ENCODE measurements at places on chromosomes 13 and 19.

DNA sequence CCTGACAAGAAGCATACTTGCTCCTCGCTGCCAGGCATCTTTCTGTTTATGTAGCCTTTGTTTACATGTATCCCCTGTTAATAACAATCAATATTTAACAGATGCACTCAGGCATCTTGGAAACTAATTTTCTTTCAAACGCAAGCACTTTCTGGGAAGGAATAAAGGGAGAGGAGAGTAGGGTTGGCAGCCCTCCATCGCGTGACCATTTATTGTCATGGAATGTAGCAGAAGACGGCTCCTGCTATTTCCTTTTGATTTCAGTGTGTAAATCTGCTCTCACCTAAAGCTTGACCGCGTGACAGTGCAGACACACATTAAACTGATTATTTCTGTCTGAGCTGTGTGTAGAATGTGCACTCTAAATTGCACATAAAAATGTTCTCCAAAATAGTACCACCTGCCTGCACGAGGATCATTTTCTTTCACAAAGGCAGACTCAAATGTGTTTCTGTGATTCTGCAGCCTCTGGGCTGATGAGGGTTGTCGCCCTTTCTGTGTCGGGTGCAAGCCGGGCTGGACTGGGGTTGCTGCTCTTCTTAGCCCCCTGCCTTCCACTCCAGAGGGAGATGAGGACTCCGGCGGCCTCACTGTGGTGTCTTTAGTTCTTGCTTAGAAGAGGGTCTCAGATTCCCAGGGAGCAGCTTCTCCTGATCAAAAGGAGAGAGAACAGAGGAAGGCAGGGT lies 223.5 kb upstream of the MAB21L1 start:
- no peak for DNase-seq

DNA sequence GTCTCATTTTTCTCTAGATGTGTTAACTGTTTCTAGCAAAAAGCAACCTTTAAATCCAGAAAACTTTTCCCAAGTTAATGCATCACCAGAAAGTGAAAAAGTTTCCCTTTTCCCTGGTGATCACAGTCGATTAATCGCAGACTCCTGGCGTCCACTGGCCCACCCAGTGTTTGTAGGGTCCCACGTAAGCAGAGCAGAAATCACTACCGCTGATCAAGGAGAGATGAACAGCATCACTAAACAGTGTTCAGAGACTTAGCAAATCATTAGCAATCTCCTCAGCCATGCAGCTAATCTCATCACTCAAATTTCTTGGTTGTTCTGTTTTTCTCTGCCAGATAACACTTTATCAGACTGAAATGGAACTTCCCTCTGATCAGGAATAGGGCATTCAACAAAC lies 184.2 kb downstream of the EFNB2 start:
- DNase-seq = no peak

- no peak for DNase-seq
Measured at GRCh38 chr19:58154287-58154678, 3.7 kb upstream of the ZNF329 start.

DNA sequence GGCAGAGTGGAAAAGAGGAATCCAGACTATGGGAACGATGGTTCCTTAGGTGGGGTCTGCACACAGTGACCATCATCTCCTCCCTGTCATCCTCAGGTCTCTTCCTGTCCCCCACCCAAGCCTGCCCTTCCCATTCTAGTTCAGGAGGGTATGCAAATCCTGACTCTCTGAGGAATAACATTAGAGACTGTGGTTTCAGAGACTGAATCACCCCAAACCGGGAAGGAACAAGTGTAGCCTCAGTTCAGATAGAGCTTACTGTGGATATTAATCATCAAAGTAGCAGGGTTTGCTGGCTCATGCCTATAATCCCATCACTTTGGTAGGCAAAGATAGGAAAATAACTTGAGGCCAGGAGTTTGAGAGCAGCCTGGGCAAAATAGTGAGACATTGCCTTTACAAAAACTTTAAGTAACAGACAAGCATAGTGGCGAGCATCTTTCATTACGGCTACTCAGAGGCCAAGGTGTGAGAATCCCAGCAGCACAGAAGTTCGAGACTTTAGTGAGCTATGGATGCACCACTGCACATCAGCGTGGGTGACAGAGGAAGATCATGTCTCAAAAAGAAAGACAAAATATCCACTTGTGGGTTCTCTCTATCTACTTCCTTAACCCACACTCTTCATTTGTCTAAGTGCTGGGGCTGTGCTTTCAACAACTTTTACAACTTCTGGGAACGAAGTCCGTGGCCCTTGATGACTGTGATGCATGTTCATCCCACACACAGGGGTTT lies 19.3 kb upstream of the LGALS13 start:
- no peak for DNase-seq

DNA sequence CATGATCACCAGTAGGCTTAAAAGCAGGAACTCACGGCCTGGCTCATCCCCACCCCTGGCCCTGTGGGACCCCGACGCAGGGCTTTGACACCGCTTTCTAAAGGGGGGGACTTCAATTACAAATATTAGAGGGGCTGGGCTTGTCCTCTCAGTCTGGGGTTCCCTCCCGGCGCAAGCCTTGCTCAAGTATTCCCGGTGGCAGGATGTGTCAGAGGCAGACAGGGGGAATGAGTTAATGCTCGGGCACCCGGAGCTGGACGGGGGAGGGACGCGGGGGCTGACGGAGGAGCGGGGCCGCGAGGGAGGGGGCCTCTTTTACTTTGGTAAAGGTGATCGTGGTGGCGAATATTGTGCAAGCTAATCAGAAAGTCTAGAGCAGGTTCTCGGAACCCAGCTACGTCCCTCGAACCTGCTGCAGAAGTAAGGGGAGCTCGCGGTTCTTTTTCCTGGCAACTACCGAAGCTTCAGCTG lies 1.1 kb downstream of the FGF14 start:
- no peak for DNase-seq

DNA sequence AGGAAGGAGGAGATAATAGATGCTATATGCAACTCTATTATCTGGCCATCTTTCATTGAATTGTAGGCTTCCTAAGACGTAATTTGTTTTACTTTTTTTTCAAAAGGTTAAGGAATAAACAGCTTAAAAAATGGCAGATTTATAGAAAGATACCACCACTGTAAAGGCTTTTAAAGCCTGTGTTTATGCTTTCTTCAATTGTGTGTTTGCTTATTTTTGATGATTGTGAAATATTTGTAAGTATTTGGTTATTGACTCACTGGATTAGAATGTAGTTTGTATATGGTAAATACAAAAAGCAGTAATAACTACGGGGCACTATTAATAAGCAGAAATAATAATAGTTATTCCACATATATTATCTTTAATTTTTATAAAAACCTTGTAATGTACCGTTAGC lies 437.9 kb downstream of the KLF5 start:
- DNase-seq = no peak

GRCh38 chr13:103866048-103866447 lies 799.8 kb upstream of the SLC10A2 start:
- DNase-seq = no peak

DNA sequence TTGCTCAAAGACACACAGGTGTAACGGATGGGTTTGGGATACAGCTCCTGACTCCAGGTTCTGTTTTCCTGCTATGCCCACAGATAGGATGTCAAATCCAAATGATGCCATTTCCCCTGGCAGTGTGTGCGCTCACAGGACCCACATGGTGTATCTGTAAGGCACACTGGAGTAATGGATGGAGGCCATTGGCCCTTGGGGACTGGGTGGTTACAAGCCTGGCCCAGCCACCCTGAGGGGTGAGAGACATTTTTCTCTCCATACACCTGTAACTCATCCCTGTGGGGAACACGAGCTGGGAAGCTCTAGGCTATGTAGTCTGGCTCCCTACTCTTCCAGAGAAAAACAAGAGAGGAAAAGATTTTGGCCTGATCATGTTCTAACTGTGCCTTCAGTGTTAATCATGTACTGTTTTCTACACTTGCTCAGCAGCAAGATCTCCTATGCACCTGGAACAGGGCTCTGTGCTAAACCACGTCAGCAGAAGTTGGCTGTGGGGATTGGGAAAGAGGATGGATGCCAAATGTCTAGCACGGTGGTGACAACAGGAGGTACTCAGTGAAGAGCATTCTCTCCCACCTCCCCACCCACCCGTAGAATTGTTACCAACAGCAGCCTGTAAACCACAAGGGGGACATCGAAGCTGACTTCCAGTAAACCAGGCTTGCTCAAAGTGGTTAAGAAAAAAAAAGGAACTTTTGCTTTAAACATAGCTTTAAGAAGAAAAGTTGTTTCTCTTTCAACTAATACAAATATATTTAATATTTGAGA lies 237.0 kb downstream of the LACC1 start:
- DNase-seq = no peak

- DNase-seq = no peak
Measured at GRCh38 chr19:31598730-31599238, 249.5 kb upstream of the TSHZ3 start.

DNA sequence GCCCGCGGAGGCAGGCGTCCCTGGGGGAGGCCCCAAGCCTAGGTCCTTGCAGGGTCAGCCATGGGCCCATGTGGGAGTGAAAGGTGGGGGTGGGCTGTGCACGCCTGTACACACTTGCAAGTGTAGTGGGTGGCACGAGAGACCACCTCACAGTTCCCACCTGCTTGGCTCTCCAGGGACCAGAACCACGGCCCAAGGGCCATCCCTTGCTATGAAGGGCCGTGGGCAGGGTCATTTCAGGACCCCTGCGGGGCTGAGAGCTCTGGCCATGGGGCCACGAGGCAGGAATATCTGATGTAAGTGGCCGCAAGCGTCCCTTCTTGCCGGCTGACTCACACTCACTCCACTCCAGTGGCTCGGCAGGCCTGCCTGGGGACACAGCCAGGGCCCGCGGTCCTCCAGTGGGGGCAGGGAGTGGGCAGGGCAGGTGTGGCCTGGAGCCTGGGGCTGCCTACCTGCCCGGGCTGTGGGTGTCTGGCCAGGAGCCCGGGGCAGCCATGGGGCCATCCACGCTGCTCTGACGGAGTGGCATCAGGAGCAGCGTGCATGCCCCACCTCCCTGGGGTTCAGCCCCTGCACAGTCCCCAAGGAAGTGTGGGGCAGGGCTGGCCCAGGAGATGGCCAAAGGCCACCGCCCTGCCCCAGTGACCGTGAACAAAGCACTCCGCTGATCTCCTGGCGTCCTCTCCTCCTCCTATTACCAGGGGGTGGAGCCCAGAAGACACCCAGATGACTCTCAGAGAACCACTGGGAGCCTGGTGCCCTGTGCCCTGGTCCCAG lies 8.6 kb upstream of the MKNK2 start:
- DNase-seq = no peak

DNA sequence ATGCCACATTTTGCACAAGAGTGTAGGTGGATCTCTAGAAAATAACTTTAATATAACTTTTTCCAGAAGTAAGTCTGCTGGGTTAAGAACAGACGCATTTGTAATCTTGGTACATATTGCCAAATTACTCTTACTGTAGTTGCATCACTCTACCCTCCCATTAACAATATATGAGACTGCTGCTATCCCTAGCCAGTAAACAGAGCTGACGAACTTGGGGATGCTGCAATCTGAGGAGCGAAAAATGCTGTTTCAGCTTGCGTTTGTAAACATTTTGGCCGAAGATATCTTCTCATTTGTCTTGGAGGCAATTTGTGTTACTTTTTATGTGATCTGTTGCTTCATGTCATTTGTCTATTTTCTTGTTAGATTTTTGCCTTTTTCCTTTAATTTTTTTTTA lies 1482.8 kb downstream of the OLFM4 start:
- DNase-seq = no peak

DNA sequence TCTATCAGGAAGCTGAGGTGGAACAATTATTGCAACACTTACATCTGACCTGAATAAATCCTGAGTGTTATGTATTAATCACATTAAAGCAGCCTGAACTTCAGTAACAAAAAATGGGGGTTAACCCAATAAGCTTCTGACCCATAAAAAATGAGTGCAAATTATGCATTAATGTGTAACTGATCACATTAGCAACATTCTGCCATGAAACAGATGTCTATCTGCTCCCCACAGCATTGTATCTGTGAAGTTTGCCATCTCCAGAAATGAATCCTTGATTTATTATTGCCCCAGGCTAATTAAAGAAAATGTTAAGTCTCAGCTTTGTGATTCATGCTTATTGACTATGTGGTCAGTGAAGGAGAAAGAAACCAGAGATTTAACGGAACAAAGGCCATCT lies 304.9 kb downstream of the PCDH20 start:
- no peak for DNase-seq

DNA sequence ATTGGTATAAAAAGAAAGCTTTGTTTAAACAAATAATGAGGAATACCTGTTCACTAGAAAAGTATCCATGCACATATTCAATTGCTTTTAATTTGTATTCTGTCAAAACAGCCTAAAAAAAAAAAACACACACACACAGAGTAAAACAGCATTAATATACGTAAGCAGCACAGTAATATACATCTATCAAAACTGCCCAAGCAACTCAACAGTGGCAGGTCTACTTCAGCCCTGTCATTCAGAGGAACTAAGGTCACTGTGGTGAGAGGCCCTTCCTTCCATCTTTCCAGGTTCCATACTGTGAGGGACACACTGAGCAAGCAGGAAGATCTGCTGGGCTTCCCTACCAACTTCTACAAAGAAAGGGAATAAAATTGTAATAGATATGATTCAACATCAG lies 3.8 kb downstream of the PROSER1 start:
- DNase-seq = no peak

- no peak for DNase-seq
Measured at GRCh38 chr19:55962186-55962585, 14.6 kb downstream of the NLRP8 start.
